ENCODE measurements at places on chromosomes 5 and 9. TPM values are rescaled to one million over a fixed set of nuclear protein-coding genes. Genes with fewer than 3 reads are reported as not detected.

BSPRY gene
- total RNA-seq = 1.8 TPM

S100Z gene
- total RNA-seq = 0.48 TPM

MED27 gene
- total RNA-seq = 35.9 TPM

FBN2 gene
- 0.20 TPM for total RNA-seq

WNK2 gene
- total RNA-seq = 0.20 TPM

SELENOP gene
- total RNA-seq = 0.75 TPM

FOXD4 gene
- total RNA-seq = 0.22 TPM

SPATA31A3 gene
- not detected for total RNA-seq

FBXL7 gene
- not detected for total RNA-seq

OR1Q1 gene
- total RNA-seq = not detected

PCAT7 gene
- total RNA-seq = not detected

SCGB3A2 gene
- total RNA-seq = not detected

HTR1A gene
- not detected for total RNA-seq

ENTPD2 gene
- not detected for total RNA-seq

QRFP gene
- total RNA-seq = not detected

SAXO1 gene
- total RNA-seq = not detected

APBA1 gene
- 0.13 TPM for total RNA-seq

Data from CD8-positive, alpha-beta memory T cell (primary cell).